ENCODE measurements at places on chromosomes 3 and 15. TPM values are rescaled to one million over a fixed set of nuclear protein-coding genes. Genes with fewer than 3 reads are reported as not detected.

GRCh38 chr15:60407415-60407805 is 9.6 kb upstream of the ANXA2 start:
- DNase-seq = no peak

Gene IL5RA
- polyA plus RNA-seq = 0.81 TPM

DNA sequence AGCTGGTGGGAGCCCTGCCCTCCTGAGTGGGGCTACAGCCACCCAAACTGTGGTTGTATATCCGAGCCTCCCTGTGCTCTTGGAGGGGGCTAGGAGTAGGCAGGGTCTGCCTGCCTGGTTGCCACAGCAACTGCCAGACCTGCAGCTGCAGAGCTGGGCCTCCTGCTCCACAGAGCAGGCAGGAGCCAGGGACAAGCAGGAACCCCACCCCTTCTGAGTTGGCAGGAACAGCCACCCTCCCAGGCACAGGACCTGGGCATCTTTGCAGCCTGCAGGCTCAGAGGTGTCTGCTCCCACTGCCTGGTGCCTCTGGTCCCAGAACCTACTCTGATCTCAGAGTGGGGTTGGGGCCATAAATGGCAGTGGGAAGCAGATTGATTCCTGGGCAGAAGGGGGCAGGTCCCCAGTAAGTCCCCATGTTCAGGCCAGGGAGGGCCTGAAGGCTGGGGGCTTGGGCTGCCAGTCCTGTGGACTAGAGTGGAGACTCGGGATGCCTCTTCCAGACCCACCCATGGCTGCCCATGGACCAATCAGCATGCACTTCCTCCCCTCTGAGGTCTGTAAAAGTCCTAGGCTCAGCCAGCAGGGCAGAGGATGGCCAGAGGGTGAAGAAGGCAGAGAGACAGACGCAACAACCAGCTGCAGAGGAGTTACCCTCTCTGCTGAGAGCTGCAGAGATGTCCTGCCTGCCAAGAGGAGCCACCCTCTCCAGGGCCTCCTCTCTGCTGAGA is 10.3 kb upstream of the LRRC31 start:
- no peak for DNase-seq

- DNase-seq = no peak
These were observed 37.7 kb downstream of the SLMAP start for GRCh38 chr3:57793737-57794187.

DNA sequence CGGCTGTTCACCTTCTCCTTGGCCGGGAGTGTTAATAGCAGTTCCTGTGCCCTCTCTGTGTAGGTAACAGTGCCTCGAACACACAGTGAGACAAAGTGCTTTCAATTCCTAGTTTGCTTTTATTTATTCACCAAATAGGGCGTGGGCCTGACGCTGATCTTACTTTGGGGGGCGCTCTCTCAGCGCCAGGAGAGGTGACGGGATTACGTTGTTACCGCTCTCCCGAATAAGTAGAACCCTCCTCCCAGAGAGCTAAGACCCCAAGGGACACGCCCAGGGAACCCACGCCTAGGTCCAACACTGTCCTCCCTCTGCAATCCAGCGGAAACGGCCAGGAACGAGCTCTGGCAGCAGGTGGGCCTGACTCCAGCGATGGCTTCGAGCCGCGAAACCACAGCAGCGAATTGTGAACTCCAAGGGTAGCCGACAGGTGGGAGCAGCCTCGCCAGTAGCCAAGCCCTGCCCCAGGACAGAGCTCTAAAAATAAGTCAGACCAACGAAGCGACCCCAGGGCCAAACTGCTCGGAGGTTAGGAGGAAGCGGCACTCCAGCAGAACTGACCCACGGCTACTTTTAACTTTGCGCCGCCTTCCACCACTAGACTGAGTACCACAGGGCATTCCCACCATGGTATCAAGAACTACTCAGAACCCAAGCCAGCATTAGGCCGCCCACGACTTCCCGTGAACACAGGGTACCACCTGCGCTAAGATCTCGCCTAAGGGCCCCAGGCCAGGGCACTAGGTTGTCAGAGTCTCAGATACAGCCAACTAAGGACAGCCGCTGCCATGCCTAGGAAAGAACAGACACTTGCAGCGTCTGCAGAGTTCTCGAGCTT is 1.6 kb upstream of the SIN3A start:
- DNase-seq = peak; percentile 39

DNA sequence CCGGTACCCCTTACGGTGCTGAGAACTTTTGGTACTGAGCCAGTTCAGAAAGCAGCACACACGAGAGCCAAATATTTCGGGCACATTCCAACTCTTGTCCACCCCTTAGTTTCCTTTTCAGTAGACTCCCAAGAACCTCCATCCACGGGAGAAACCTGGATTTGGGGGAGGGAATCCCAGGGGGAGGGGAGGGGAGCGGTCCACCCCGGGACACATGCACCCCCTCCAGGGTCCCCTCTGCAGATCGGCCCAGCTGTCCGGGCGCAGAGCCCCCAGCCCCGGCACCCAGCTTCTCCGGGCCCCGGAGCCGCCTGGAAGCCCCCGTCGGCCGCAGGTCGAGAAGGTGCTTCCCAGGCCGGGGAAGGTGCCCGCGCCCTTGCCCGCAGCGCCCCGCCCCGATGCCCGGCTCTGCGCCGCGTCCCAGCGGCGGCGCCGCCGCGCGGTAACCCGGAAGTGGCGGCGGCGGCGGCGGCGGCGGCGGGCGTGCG is 455 bp upstream of the ABHD17C start:
- no peak for DNase-seq
